ENCODE measurements at places on chromosomes 3 and 15.

- no peak for DNase-seq
Measured at GRCh38 chr3:151560738-151561137, 99.9 kb upstream of the IGSF10 start.

GRCh38 chr3:115758076-115758763, 134.9 kb downstream of the GAP43 start:
- DNase-seq: no peak

DNA sequence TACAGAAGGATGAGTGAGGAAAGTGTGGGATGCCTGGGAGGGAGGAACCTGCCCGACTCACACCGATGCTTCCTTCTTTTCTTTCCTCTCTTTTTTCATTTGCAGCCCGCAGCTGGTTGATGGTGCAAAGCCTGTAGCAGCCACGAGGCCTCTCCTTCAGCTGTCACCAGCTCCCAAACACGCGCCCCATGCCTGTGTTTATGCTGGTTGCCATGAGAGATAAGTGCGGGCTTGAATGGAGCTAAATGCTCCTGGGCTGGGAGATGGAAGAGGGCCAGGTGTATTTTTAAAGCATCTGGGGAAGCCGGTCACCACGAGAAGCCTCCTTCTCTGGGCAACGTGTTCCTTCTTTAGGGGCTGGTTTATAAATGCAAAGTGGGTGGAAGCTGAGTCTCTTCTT, 9.3 kb downstream of the COLQ start:
- no peak for DNase-seq

- no peak for DNase-seq
Measured at GRCh38 chr3:128321418-128321817, 145.3 kb downstream of the DNAJB8 start.

DNA sequence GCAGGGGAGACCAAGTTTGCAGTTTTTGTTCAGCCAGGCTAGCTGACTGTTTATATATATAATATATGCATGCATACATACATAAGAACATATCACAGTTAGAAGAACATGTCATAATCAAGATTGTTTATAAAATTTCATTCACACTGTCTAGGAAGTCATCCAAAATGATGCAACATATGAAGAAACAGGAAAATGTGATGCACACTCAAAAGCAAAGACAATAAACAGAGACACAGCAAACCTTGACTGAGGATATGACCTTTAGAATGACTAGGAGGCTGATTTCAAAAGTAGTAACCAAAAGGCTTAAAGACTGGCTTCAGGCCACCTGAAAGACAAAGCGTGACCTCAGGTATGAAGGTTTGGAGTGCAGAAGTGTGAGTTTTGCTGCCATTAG, 166.2 kb upstream of the NDN start:
- no peak for DNase-seq

GRCh38 chr3:33219175-33219487, 521 bp upstream of the SUSD5 start:
- no peak for DNase-seq

DNA sequence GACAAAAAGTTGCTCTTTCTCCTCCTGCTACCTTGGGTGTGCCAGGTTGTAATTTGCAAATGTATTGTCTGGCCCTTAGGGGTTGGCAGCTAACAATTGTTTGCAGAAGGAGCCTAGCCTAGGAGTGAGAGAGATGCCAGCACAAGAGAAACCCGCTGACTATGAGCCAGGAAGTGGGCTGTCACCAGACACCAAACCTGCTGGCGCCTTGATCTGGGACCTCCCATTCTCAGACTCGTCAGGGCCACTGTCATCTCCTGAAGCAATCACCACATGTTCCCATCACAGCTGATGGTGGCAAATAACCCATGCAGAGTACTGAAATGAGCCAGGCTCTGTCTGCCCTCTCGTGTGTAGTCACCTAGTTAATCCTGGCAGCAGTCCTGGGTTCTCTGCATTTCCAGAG, 406.4 kb upstream of the NPAP1 start:
- no peak for DNase-seq

DNA sequence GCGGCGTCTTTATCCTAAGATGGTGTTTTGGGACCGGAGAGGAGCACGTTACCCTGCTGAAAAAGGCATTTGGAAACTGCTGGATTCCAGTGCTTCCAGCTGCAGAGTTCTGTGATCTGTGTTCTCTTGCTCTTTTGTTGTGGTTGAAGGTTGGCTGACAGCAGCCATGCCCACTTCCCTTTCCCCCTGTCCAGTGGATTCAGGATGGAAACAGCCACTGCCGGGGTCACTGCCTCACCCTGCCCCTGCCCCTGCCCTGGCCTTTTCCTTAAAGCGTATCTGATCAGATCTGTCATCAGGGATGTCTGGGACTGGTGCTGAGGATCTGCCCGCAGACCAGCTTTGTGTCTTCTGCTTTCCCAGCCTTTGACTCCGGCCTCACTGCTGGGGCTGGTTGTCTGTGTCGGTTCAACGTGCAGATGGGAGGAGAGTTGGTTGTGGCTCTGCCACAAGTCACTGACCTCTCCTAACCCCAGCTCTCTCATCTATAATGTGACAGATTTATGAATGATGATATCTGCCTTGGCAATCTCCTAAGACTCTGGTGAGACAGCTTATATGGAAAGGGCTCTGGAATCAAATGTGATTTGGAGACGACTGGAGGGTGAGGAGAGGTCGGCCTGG, 219.4 kb upstream of the BHLHE40 start:
- no peak for DNase-seq

GRCh38 chr3:13317596-13318320, 102.4 kb downstream of the NUP210 start:
- no peak for DNase-seq

GRCh38 chr3:41148478-41148877, 50.8 kb upstream of the CTNNB1 start:
- DNase-seq: no peak

DNA sequence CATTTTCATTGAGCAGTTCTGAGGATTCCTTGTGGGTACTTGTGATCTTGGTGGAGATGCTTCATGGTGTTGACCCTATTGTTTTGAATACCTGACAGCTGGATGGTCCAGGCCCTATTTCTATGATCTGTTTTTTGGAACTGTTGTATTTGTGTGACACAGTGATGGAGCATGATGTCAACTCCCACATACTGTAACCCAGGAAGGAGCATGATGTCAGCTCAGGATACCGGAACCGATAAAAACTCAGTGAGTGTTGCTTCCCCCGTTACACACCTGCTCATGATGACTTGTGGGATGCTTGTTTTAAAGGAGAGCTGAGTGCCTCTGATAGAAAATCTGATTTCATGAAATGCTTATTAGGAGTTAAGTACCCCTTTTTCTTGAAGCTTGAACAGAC, 45.1 kb downstream of the ZBTB38 start:
- no peak for DNase-seq

GRCh38 chr3:138686771-138687221, 78.2 kb downstream of the FAIM start:
- no peak for DNase-seq

DNA sequence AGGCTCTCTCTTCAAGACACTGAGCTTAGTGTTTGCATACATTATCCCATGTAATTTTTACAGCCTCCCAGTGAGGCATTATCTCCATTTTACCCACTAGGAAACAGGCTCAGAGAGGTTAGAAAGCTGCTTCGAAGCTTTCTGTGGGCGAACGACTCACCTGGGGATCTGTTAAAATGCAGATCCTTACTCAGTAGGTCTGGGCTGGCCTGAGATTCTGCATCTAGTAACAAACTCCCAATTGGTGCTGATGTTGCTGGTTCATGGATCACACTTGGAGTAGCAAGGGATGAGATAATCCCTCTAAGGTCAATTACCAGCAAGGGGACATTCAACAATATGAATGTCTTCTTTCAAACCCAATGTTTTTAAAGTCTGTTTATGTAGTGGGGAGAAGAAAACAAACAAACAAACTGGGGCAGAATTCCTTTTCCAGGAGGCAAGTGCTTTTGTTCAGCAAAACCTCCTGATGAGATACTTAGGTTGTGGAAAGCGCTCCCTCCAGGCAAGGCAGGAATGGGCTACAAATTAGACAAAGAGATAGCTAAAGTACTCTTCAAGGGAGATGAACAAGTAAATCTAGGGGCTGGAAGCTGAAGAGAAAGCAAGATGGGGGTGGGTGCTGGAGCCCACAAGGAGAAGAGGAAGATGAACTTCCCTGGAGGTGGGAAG, 311.9 kb downstream of the SHQ1 start:
- no peak for DNase-seq

GRCh38 chr15:60534051-60534450, 55.1 kb upstream of the ICE2 start:
- no peak for DNase-seq

GRCh38 chr15:38069511-38070011, 135.1 kb downstream of the TMCO5A start:
- no peak for DNase-seq

DNA sequence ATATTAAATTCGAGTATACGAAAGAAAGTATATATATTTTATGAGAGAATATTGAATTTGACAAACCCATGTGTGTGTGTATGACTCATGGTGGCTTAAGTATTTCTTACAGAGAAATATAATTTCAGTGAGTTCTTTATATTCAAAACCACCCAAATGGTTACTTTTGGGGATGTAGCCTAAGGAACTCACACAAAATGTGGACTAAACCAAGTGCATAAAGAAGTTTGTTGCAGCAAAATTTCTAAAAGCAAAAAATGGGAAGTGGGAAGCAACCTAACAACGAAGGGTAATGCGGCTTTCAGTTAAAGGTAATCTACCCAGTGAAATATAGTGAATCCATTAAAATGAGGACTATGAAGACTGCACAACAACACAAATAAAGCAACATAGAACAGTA, 277.1 kb downstream of the EDEM1 start:
- no peak for DNase-seq

GRCh38 chr15:95269242-95270183, 1038.2 kb downstream of the MCTP2 start:
- no peak for DNase-seq

DNA sequence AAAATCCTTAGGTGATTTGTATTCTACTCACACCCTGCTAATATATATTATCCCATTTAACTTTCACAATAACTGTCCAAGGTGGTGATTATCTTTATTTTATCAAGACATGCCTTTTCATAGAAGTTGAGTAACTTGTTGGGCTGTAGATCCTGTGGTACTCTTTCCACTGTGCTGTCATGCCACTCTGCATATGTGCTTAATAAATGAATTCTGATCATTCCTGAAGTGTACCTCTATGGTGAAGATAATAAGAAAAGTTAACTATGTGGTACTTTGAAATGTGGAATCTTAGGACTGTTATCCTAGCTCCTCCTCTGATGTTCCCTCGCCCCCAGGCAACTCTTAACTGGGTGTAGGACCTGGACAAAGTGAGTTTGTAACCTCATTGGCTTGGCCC, 5.2 kb downstream of the SNRK start:
- DNase-seq: no peak

GRCh38 chr15:69424748-69425413, 10.7 kb downstream of the KIF23 start:
- no peak for DNase-seq

DNA sequence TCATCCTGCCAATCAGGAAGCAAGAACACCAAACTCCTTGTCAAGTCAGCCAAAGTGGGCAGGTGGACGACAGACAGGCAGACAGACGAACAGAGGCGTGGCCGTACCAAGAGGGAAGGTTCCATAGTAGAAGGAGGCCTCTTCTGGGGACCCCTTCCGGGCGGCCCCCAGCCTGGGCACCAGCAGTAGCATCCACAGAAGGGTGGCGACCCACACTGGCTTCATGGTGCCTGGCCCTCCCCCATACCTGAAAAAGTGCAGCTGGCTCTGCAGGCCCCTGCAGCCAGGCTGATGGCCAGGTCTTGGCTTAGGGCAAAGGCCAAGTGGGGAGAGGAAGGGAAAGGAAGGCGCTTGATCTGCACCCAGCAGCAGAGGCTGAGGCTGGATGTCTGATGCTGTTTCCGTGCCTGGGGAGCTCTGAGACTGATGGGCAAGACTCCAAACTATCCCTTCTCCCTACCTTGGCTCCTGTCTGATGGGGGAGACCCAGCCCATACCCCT, 607 bp downstream of the LCTL start:
- DNase-seq: no peak

DNA sequence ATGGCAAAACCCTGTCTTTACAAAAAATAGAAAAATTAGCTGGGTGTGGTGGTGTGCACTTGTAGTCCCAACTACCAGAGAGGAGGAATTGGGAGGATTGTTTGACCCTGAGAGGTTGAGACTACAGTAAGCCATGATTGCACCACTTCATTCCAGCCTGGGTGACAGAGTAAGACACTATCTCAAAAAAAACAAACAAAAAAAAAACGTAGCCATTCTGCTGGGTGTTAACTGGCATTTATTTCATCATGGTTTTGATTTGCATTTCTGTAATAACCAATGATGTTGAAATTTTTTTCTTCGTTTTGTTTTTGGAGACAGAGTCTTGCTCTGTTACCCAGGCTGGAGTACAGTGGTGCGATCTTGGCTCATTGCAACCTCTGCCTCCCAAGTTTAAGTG, 63.3 kb downstream of the RPLP1 start:
- DNase-seq: no peak

DNA sequence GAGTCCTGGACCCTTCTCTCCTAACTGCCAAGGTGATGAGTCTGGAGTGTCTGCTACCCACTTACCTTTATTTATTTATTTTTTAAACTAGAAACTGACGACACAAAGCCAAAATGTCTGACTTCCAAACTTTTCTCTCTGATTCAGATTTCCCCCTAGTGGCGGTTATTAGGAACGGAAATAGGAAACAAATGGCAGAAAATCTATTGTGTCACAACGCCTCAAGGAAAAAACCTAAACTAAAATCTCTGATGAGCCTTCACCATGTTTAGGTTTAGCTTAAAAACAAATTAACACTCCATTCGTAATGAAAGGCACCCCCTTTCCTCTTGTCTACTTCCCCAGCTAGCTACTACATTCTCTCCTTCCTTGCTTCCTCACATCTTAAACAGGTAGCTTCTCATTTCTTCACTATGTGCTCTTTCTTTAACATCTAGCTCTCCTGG, 94.0 kb upstream of the MEX3B start:
- no peak for DNase-seq

- DNase-seq: no peak
Measured at GRCh38 chr3:106160396-106160795, 291.6 kb upstream of the CBLB start.

DNA sequence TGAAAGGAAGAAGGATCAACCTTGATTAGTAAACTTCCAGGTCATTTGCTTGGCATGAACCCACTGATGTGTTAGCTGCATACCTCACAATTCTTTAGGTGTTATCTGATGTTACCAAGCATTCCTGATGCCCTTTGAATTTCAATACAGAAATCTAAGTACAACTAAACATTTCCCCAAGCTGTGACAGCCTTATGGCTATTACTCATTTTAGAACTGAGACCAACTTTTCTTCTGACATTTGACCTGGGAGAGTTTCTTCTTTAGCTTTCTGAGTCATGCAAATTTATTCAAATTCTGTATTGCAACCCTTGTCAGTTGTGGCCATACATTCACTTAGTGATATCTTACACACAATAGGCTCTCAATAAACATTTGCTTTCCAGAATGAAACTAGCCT, 124.3 kb downstream of the TIGIT start:
- DNase-seq: no peak

GRCh38 chr3:171396048-171396447, 64.2 kb downstream of the TNIK start:
- DNase-seq: no peak

GRCh38 chr3:194103505-194103904, 32.4 kb upstream of the HES1 start:
- peak; percentile 10 for DNase-seq

GRCh38 chr3:19229086-19229485, 80.8 kb downstream of the KCNH8 start:
- no peak for DNase-seq
